Activated CD4-positive, alpha-beta memory T cell treated with anti-CD3 and anti-CD28 coated beads for 36 hours (primary cell): ENCODE measurements at places on chromosomes 6 and 20.
A peak's percentile ranks its signal among the peaks of the same experiment; 100 is the strongest.

- no peak for DNase-seq
Observed at GRCh38 chr6:109655761-109656262, 35.2 kb downstream of the AK9 start.

GRCh38 chr20:43032459-43032858, 157.2 kb downstream of the PTPRT start:
- no peak for DNase-seq

DNA sequence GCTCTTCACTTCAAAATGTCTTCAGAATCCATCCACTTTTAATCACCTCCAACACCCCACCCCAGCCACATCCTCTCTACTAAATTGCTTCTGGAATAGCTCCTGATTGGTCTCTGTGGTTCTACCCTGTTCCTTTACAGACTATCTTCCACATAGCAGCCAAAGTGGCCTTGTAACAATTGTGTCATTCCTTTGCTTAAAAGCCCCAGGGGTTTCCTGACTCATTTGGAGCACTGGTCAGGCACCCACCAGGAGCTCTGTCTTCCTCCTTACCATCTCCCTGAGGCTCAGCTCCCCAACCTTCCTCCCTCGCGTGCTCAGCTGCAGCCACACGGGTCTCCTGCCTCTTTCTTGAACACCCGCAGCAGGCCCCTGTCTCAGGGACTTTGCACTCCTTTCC, 126.8 kb downstream of the HIVEP1 start:
- DNase-seq = no peak

DNA sequence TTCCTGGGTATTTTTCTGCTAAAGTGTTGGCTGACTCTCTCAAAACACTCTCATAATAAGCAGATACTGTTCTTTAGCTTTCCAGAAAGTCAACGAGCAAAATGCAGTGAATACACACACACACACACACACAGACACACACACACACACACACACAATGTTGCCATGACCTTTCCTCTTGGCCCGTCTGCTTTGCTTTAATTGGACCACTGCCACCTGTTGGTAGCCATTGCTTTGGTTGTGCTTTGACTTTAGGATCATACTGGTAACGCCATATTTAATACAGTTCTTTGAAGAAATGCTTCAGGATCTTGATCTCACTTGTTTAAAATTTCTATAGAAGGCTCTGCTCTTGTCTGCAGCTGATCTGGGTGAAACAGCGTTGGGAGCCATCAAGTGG, 4.4 kb downstream of the FIG4 start:
- DNase-seq = peak; percentile 34

DNA sequence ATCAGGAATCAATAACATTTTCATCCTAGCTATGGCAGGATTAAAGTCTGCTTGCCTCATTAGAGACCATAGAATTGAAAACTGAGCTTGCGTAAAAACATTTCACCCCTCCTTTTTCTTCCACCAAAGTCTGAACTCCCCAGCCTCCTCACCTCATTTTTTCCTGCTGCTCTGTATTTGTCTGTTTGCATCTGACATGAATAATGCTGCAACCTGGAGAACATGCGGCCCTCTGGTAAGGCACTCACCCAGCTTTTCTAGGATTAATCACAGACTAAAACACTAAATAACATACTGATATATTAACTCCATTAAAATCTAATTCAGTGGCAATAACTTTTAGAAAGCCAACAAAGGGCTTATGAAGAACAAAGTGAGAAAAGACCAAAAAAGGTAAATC, 677.7 kb upstream of the NRSN1 start:
- no peak for DNase-seq

DNA sequence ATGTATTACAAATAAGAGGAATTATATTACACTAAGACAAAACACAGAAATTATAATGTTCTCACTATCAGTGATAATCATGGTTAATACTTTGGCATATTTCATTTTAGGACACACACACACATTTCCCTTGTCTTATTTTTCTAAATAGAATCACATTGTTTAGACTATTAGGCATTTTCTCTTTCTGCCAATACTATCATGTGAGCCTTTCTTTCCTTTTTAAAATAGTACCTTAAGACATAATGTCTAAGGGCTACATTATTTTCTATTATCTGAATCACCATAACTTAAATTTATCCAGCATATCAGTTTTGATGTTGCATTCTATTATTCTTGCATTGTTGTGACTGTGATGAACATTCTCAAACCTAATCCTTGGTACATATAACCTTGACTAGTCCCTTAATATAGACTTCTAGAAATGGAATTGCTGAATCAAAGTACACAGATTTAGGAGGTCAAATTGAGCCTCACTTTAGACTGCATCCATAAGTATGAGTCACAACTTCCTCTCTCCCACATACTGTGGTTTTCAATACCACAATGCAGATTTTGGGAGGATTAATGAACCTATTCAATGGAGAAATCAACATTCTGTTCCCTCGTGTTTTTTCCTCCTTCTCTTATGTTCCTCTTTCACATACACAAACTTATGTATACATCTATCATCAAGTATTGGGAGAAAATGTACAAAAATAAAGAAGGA, 212.6 kb downstream of the MOXD1 start:
- no peak for DNase-seq

DNA sequence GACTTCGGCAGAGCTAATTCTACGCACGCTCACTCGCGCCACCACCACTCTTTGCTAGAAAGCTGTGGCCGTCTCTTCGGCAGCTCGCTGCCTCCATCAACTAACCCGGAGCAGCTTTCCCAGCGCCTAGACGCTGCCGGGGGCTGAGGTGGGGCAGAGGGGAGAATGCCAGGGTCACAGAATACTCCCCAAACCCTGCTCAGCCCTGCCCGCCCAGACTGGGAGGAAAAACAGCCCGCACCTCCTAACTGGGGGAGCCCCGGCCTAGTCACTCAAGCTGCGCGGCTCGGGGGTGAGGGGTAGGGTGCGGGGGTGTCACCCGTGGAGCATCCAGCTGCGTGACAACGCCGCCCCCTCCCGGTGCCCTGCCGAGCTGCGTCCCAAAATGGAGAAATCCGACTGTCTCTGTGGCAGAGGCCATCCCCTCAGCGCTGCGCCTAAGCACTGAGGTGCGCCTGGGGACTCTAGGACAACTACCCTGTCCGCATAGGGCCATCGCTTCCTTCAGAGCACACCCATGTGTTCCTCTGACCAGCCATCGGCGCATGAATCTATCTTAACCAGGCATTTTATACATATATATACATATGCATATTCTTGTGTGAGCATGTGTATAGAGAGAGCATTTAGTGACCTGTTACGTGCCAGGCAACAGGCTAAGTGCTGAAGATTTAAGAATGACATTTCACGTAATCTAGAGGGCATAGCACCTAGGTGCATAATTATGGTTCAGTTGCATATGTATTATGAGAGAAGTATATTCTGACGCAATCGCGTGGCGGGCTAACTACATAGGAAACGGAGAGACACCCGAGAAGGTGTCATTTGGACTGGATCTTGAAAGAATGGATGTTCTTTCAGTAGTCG, 1.5 kb upstream of the TENT5A start:
- DNase-seq = peak; percentile 90

DNA sequence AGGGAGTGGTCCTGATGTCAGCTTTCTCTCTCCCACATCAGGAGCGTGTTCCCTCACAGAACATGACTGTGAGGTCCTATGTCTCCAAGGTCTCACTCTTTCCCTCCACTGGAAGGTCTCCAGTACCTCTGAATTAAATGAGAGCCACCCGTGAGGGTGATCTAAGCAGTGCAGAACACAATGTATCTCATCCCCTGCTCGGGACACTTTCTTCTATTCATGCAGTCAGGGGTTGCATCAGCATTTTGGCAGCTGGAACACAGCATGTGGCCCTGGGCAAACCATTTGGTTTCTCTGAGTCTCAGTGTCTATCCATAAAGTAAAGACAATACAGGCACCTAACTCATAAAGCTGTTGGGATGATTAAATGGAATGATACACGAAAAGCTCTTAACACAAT, 34.2 kb downstream of the MAFB start:
- DNase-seq = no peak

GRCh38 chr6:109722564-109723254, 31.6 kb downstream of the FIG4 start:
- no peak for DNase-seq

DNA sequence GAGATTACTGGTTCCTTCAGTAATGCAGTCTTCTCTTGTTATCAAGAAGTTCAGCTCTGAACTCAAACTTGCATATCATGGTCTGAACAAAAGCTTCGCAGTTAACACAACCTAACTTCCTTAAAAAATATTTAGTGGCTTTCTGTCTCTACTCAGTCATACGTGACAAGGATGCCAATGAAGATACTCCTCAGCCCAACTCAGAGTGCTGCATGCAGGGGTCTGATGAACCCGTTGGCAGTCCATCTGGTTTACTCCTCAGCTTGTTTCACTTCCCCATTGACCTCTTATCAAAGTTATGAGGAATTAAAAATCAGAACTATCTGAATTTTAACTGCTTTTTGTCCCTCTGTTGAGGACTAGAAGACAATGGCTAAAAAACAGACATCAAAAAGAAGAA, 56.6 kb upstream of the RIN2 start:
- DNase-seq = no peak

DNA sequence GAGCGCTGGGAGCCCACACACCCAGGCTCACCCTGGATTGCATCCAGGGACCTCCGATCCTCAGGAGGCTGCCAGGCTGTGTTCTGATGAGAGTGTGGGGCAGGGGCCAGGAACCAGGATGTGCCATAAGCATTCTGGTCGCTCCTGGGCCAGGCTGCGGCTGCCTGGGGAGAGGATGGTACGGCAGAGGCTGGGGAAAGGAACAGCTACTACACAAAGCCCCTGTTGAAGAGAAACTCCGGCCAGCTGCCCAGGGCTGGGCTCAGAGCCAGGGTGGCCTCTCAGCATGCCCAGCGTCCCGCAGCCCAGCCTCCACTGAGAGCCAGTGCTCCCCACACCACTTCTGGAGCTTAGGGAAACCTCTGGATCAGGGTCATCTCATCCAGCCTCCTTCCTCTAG, 21.7 kb upstream of the OCSTAMP start:
- no peak for DNase-seq

DNA sequence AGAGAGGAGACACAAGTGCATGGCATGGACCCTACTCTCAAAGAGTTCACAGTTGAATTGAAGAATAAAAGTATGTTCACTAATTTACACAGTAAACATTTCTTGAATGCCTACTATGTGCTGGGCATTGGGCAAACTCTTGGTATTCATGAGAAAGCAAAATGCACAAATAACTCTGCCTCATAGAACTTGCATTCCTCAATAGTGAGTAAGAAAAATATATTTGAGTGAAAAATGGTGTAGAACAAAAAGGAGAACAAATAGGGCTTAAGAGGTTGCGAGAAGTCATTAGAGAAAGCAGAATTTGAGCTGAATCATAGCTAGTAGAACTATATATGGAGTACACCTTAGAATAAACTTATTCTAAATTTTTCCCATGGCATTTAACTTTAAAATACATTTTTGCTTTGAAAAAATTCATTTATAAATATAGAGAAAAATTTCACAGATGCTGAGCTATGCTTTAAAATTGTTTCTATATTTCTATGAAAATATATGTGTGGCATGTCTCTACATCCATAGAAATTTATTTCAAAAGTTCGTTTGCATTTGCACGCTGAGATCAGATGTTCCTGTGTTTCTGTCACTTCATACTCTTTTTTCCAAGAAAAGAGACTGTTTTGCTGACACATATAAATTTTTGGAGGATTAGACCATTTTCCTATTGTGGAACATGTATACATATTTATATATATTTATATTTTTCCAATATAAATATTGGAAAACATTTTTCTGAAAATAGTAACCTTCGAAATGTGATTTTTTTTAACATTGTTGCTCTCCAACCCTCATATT, 236.1 kb downstream of the KCNQ5 start:
- DNase-seq = no peak

GRCh38 chr6:144661116-144661806, 376.1 kb downstream of the UTRN start:
- no peak for DNase-seq
